ENCODE measurements at places on chromosomes 2 and 18.

GRCh38 chr2:3453190-3453999 is 65.9 kb downstream of the ADI1 start:
- no peak for DNase-seq

- peak; percentile 87 for DNase-seq
Observed at GRCh38 chr2:177604271-177605065, 211.9 kb downstream of the AGPS start.

DNA sequence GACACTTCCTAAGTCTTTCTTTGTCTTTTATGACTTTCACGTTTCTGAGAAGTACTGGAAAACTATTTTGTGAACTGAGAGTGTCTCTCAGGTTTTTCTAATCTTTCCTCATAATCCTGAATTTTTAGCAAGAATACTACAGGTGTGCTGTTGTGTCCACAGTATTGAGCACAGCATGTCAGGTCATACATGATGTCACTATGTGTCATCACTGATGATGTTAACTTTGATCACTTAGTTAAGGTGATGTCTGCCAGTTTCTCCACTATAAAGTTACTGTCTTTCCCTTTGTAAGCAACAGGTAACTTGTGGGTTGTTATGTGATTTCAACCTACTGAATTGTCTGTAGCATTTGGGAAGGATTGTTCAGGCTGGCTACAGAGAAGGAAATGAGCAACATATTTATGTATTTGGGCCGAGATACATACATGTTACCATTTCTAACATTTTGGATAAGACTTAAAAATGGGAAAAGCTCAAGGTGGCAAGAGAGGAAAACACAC is 11.1 kb downstream of the MATN3 start:
- no peak for DNase-seq

GRCh38 chr2:217645896-217646295 is 356.9 kb downstream of the TNS1 start:
- peak; percentile 30 for DNase-seq

- no peak for DNase-seq
Observed at GRCh38 chr2:120898496-120898895, 162.8 kb downstream of the GLI2 start.

DNA sequence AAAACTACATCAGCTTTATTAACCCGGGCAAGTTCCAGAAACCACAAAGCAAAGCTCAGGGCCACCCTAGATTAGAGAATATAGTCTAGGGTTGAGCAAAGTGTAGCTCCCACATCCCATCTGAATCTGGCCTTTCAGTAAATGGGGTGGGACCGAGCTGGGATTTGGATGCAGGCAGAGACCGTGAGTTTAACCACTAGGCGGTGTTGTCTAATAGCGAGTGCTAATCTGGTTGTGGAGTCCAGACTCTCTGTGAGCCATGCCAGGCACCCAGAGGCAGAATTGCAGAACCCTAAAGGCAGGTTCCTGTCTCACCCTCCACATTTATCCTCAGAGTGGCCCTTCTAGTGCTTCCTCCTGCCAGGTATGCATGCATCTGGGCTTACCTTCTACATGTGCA is 435.9 kb downstream of the TSN start:
- no peak for DNase-seq

DNA sequence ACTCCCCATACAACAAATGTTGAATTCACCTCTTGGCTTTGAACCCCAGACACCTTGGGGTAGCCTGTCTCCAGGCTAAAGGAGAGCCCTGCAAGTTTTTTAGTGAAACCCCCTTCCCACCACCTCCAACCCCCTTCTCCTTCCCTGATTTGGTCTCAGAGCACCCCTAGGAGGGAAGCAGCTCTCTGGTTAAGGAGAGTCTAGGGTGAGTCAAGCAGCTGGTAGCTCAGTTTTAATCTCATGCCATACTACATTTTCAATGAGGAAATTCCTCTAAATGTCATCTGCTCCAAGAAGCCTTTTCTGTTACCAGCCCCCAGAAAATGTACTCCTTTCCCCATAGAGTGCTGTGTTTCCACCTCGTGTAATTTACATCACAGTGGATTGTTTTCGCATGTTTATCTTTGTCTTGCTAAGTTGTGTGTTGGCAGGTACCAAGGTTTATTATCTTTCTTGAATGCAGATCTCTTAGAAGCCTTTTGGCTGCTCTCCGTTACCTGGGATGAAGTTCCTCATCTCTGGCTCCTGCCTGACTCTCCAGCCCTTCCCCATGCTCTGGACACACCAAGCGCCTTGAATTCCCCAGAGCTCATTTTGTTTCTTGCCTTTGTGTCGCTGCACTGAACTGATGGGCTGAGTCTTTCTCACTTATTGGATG is 82.2 kb downstream of the ASAP2 start:
- no peak for DNase-seq

- peak; percentile 64 for DNase-seq
Observed at GRCh38 chr2:216583147-216583546, 50.1 kb upstream of the IGFBP2 start.

DNA sequence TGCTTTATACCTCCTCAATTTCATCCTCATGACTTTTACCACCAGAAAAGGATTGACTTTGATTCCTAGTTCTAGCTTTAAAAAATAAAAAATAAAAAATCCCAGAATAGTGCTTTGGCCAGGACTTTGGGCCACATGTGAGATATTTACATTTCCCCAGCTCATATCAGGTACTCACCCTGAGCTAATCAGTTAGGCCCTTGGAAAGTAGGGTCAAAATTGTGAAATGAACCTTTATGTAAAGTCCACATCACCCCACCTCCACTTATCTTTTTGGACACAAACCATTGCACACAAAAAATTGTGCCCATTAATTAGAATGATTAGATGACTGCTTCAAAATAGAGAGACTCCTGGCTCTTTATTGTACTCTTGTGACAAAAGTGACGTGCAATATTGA is 17.2 kb downstream of the ME2 start:
- DNase-seq = no peak

DNA sequence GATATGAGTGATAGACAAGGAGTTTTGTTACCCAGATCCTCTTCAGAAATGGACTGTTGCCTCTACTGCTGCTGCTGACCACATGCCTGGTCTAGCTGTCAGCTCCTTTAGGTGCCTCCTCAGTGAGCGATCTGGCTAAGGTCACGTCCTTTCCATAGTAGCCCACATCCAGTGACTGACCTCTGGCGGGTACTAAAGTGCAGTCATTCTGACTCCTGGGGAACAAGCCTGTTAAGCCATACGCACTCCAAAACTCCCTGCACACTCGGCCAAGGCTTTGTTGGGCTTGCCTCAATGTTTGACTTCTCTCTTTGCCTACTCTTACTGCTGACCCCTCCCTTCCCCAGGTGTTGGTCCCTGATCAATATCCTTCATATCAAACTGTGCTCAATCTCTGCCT is 685.2 kb downstream of the IRS1 start:
- no peak for DNase-seq

- no peak for DNase-seq
Observed at GRCh38 chr2:39491653-39492052, 54.6 kb upstream of the MAP4K3 start.

DNA sequence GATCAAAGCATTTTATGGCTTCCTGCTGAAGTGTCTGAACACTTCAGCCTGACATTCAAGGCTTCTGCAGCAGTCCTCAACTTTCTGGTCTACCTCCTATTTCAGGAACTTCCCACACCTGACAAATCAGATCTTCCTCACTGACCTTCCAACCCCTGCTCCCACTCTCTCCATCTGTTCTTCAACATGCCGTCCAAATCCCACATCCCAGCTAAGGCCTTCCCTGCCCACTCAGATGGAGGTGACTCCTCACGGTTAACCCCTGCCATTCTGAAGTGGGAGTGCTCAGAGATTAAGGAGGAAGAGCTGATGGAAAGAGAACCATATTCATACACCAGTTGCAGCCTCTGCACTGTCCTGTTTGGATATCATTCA is 104.8 kb downstream of the POLR1A start:
- DNase-seq = no peak

- no peak for DNase-seq
Observed at GRCh38 chr2:191693778-191694177, 15.8 kb downstream of the NABP1 start.

- DNase-seq = peak; percentile 11
Observed at GRCh38 chr2:219331560-219332213, 857 bp downstream of the RESP18 start.

- no peak for DNase-seq
Observed at GRCh38 chr2:201955702-201956141, 77.9 kb upstream of the FZD7 start.

DNA sequence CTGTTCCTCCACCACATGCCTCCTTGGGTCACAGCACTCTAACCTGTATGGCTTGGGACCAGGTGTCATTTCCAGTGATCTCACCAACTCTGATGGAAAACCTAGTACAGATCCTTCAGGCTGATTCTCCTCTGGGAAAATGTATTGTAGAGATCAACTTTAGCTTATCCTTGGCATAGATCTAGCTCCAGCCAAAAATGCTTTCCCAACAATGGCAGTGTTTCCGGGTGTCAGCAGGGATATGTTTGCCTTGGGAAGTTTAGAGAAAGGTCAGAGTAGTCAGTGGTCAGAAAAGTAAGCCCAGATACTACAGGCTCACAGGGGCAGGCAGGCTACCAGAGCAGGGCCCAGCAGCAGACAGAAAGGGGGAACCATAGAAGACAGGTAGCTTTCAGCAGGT is 73.6 kb downstream of the CD8B2 start:
- no peak for DNase-seq
